ENCODE measurements at places on chromosomes 2 and 18. TPM values are rescaled to one million over a fixed set of nuclear protein-coding genes. Genes with fewer than 3 reads are reported as not detected.

DNA sequence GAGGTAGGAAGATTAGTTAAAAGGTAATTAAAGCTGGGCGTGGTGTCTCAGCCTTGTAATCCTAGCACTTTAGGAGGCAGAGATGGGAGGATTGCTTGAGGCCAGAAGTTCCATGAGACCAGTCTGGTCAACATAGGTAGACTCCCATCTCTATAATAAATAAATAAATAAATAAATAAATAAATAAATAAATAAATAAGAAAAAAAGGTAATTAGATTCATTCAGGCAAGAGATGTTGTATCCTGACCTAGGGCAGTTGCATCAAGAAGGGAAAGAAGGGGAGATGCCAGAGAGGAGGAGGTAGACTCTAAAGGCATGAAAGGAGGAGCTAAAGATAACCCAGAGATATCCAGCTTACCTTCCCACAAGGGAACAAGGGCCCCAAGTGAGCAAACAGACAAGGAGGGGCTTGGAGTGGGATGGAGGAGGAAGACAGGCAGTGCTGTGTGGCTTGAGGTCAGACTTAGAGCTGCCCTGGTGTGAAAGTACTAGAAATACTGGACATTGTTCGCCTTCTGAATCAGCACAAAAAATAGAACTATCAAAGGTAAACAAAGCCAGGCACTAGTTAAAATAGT, 7.4 kb upstream of the RAB1A start:
- DNase-seq: no peak

- DNase-seq: no peak
Measured at GRCh38 chr18:55047546-55047945, 88.3 kb upstream of the CCDC68 start.

DNA sequence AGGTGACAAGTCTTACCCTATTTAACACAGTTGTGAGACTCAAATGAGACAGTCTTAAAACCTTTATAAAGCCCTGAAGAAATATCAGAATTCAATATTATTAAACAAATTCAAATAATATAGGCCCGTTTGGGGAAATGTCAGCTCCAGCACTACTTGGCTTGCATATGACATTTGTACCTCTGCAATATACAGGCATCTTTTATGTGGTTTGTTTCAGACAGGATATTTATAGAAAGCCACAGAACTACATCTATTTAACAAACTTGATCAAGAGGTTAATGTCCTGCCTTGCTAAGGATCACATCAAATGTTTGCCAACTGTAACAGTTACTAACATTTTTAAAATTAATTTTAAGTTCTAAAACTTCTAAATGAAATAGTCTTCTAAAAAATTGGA, 3.2 kb upstream of the MREG start:
- DNase-seq: no peak

The TDRD15 gene
- not detected for total RNA-seq

The G6PC2 gene
- not detected for total RNA-seq

GRCh38 chr2:226300196-226300886, 499.3 kb downstream of the IRS1 start:
- DNase-seq: no peak

The PJVK gene
- 1.1 TPM for total RNA-seq

- peak; percentile 60 for DNase-seq
Measured at GRCh38 chr2:74849228-74849892, 15.4 kb downstream of the HK2 start.

The UGT1A5 gene
- not detected for total RNA-seq

The ACKR3 gene
- 25.4 TPM for total RNA-seq

The FOSL2 gene
- 45.7 TPM for total RNA-seq

DNA sequence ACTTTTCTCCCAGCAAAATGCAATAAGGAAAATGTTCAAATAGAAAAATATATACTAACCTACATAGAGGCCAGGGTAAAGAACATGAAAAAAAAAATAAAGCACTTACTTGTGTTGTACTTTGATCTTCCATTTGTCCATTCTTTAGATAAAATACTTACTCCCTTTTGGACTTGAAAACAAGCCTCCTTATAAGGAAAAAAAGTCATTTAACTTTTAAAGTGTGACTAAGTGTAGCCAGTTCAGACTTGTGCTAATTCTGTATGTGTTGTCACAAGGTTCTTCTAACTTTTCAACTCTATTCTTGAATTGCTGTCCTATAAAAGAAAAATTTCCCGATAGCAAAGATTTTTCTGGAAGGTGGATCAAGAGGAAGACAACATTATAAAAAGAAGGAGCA, 23.2 kb downstream of the SLC40A1 start:
- no peak for DNase-seq

DNA sequence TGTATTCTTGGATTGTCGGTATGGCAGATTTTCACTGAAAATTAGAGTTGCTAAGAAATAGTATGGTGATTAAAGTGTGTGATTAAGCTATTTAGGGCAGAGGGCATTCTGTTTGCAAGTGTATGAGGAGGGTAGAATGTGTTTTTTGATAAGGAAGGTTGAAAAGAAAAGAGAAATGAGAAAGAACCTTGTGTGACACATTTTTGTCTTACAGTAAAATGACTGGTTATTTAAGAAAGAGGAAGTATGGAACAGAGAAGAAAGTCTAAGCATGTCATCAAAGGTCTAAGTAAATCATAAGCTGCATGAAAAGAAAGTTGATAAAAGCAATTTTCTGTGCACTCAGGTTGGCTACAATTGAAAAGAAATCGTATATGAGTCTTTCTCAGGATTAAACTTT, 5.2 kb upstream of the RSAD2 start:
- no peak for DNase-seq

Data from left ventricle myocardium superior (tissue), 1 donor.